ENCODE measurements at places on chromosomes 11 and 22. TPM values are rescaled to one million over a fixed set of nuclear protein-coding genes. Genes with fewer than 3 reads are reported as not detected.

The FAT3 gene
- 39.2 TPM for total RNA-seq

The SAA4 gene
- not detected for total RNA-seq

The MS4A12 gene
- not detected for total RNA-seq

The VPREB3 gene
- not detected for total RNA-seq

The ZNF214 gene
- 7.3 TPM for total RNA-seq

The CLDN5 gene
- total RNA-seq = 1.0 TPM

All from neural crest cell (in vitro differentiated cells).